Mesenteric fat pad (tissue), 1 donor: ENCODE measurements at places on chromosomes 2 and 18. TPM values are rescaled to one million over a fixed set of nuclear protein-coding genes. Genes with fewer than 3 reads are reported as not detected.

DNA sequence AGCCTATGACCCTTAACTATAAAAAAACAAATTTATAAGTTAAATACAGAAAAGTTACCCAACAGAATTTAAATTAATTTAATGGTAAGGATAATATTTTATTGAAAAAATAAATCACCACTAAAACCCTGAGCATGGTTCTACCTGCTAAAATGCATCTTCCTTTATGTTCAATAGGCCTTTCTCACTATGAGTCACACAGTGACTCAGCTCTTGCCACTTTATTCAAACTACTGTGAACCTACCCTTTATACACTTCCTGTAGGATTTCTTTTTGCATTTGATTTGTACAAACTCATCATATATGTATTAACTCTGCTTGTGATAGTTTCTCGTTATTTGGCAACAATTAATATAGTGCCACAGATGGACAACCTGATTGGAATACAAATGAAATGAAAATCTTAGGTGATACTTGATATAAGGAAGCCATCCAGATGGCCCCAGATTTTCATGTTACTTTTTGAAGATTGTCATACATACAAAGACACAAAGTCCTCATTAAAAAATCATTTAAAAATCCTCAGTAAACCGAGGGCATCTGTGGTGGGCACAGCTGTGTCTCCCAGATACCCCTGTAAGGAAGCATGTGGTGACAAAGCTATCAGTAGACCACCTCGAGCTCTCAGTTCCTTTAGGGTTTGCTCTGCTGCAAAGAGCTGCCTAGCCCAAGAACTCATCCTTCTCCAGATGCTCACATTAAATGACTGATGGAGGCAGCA lies 55.2 kb upstream of the COBLL1 start:
- DNase-seq: no peak

DNA sequence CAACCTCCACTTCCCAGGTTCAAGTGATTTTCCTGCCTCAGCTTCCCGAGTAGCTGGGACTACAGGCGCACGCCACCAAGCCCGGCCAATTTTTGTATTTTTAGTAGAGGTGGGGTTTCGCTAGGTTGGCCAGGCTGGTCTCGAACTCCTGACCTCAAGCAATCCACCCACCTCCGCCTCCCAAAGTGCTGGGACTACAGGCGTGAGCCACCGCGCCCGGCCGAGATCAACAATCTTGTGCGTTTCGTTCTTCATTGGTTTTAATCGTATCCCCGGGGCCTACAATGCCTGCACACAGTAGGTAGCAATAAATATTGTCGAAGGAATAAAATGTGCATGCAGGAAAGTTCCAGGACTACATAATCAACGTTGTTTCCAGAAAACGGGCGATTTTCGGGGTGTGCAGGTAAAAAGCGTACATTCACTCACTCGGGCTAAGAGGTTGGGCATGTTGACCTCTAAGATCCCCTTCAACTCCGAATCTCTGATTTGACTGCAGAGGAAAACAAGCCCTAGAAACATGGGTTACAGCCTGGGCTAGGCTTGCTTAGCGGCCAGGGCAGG lies 2.7 kb upstream of the SOS1 start:
- no peak for DNase-seq

GRCh38 chr2:105828558-105828957 lies 83.8 kb downstream of the NCK2 start:
- DNase-seq: no peak

GRCh38 chr18:48663931-48664847 lies 125.4 kb downstream of the CTIF start:
- DNase-seq: peak; percentile 91

SGPP2 gene
- total RNA-seq: not detected

FBXO36 gene
- 3.0 TPM for total RNA-seq

THADA gene
- 38.0 TPM for total RNA-seq
